ENCODE measurements at places on chromosomes 6 and 20. TPM values are rescaled to one million over a fixed set of nuclear protein-coding genes. Genes with fewer than 3 reads are reported as not detected.

DNA sequence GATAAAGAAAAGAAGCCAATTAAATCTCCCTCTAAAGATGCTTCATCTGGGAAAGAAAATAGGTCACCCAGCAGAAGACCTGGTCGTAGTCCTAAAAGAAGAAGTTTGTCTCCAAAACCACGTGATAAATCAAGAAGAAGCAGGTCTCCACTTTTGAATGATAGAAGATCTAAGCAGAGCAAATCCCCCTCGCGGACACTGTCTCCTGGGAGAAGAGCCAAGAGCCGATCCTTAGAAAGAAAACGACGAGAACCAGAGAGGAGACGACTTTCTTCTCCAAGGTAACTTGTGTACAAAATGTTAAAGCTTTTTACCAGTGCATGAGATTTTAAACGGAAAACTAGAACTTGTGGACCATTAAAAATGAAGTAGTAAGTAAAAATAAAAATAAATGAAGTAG, 46.5 kb downstream of the FAM217A start:
- DNase-seq = no peak

DNA sequence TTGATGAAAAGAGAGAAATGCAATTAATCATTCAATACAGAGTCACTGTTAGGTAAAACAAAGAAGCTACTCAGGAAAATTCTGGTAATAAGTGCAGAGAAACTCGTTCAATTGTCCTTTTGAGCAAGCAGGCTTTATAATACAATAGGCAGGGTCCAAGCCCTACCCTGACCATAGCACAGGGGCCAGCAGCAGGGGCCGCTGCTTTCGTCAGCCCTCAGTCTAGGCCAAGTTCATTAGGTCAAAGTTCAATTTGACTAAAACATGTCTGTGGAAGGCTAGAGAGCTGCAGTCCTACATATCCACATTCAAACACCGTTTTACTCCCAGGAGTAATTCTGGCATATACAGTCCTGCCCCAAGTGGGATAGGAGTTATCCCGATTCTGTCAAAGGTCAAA, 94.6 kb downstream of the BCAS1 start:
- no peak for DNase-seq

DNA sequence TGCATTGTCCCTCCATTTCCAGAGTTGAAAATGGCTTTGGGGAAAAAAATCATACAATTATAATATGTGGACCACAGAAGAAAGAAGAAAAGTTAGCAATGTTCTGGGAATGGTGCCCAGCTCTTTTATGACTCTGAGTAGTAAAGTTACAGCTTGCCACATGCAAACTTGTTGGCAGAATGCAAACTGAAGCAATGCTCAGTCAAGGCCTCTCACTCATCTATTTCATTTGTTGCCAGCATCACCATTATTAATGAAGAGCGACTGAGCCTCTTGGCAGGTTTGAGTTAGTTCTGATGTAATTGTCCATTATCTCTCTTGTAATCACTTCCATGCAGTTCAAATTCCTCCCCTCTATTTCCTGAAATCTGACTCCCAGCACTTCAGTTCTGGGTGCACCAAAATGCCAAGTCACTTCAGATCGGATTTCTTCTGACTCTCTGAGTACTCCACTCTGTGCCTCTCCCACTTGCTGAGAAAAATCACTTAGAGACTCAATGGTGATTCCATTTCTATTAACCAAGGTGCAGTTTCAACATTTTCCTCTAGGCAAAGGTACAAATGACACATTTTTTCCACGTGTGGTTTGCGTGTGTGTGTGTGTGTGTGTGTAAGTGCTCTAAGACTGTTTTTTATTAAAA, 154.4 kb upstream of the STMND1 start:
- peak; percentile 23 for DNase-seq

DNA sequence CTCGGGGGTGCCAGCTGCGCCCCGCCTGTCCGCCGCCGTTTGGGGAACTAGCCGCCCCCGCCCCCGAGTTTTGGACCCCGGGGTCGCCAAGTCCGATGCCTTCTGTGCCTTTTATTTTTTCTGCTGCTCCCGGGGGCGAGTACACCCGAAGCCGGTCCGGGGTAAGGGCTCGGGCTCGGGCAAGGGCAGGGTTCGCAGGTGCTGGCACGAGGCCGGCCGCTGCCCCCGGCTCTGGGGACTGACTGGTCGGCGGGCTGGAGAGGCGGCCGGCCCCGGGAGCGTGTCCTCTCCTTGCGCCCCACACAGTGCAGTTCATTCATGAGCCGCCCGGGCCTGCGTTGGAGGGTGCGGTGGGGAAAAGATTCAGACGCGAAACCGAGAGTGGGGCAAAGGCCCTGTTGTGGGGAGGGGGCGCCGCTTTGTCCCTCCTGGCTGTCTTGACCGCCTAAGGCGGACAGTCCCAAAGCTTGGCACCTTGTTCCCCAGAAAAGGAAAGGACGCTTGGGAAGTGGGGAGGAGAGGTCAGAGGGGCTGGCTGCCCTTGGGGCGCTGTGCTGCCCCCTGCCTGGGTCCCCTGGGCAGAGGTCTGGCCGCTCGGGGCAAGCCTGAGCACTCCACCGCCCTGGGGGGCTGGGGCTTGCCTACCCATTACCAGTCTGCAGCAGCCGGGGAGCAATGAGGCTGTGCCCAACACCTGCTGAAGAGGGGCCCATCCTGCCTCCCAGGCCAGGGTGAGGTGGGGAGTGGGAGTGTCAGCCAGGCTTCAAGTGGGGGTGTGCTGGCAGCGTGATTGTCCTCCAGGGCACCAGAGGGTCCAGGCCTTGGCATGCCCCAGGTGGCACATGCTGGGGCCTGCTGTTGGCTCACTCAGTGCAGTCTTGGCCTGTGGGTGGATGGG, 915 bp downstream of the TMEM63B start:
- DNase-seq = peak; percentile 53

GRCh38 chr6:152068622-152069261, 261.3 kb downstream of the ESR1 start:
- no peak for DNase-seq

The ORC3 gene
- 27.0 TPM for polyA plus RNA-seq

DNA sequence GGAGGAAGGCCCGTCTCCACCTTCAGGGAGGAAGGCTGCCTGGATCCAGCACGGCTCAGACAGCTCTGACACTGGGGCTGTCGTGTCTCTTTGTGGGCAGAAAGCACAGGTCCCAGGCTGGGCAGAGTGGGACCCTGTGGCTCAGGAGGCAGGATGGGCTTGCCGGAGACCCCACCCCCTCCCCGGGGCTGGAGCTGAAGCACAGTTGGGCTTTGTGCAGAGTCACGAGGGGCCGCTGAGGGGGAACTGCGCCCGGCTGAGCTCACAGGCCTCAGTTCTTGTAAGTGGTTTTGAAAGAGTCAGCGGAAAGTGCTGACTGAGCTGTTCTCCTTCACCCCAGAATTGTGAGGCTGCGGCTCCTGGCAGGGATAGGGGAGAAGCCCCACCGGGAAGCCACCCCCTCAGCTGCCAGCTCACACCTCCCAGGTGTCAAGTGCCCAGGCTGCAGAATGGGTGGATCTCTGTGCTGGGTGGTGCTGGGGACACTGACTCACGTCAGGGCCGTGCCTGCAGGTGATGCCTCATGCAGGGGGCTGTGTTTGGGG, 145.5 kb upstream of the RNF24 start:
- DNase-seq = peak; percentile 75

Data from large intestine (tissue), 12 donors.